Tibial nerve (tissue), 4 donors: ENCODE measurements at places on chromosomes 12 and 14. TPM values are rescaled to one million over a fixed set of nuclear protein-coding genes. Genes with fewer than 3 reads are reported as not detected.

DNA sequence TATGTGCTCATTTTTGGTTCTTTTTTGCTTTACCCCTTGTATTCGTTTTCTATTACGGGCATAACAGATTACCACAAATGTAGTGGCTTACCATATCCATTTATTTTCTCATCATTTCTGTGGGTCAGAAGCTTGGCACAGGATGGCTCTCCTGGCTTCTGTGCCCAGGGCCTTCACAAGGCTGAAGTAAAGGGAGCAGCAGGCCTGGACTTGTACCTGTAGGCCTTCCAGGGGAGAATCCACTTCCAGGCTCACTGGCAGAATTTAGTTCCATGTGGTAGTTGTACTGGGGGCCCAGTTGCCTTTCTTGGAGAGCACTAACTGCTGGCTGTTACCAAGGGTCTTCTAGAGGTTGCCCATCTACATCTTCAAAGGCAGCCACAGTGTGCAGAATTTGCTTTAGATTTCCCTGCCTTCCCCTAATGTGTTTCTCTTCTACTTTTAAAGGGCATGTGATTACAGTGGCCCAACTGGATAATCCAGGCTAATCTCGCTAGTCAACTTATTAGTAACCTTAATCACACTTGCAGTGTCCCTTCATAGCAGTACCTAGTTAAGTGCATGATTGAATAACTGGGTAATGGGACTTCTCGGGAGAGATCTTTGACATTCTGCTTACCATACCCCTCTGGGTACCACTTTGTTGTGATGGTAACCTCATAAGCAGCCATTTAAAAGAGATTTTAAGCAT lies 67.0 kb downstream of the CRADD start:
- no peak for DNase-seq

Gene TMEM119
- 48.8 TPM for total RNA-seq

Gene BMAL2
- total RNA-seq = 2.4 TPM

Gene DHRS2
- not detected for total RNA-seq

DNA sequence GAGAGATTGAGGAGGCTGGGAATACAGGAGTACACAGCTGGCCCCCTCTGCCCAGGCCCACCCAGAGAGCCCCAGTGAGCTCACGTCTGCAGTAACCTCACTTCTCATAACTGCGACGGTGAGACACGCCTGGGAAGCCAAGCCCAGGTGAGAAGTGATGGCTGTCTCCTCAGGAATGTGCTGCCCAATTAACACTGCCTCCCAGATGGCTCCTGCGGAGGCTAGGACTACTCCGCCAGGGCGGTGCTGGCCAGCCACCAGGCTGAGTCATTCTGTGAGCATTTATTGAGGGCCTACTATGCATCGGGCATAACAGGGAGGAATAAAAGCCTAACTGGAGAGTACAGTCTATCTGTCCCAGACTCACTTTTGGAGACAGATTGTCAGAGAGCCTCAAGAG lies 9.3 kb upstream of the TMEM106C start:
- DNase-seq = no peak

Gene FAM186B
- not detected for total RNA-seq

DNA sequence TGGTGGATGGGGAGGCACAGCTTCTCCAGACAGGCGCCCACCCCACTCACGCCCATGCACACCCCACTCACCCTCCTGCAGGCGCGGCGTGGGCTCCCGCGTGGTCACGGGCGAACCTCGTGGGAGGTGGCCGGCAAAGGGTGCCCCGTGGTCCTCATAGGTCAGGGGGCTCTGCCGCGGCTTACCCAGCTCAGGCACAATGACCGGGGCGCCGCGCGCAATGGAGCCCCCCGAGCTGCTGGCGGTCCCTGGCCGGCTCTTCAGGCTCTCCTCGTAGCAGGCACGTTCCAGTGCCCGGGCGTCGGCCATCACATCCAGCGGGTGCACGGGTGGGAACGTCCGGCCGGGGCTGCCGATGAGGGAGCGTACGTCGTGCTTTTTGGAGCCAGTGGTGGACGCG lies 49.6 kb downstream of the RFLNA start:
- no peak for DNase-seq

DNA sequence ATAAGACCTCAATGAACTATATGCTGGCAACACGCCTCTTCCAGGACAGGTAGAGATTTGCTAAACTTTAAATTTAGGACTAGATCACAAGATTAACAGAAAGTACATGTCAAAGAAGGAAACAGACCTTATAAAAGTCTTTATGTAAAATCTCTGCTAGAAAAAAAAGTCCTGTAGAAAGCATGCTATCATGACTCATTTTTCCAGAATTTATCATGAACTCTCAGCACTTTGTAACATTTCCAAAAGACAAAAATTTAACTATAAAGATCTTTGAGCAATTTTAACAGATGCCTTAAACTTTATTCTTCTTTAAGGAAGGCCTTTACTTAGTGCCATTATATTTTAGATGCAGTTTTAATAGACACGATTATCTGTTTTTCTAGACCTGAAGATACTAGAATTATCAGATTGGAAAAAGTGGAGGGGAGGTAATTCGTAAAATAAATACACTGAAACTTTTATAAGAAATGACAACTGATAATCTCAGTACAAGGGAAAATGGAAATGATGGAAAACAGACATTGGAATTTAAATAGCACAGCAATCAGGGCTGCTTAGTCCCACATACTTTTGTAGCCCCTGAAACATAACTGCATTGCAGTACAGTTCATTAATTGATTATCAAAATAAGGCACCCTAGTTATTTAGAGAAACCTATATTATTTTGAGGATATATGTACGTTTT lies 92.0 kb downstream of the TTLL5 start:
- no peak for DNase-seq

Gene PLEKHD1
- total RNA-seq = not detected

Gene MMP19
- 35.1 TPM for total RNA-seq

DNA sequence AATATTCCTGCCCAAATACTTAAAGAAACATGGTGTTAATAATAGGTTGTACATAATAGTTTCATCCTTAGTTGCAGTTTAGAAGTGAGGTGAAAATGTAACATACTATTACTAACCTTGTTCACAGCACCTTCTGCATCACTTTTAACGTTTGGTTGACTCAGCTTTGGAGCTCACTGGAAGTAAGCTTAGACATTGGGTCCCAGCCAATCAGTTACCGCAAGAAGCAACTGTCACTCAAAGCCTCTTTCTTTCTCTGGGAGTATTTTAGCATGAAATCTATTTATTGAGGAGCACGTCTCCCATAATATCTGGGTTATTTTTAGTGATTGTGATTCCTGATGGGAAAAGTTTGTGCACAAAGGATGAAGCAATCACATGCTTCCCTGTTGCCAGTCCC lies 472.6 kb downstream of the SNAPC1 start:
- no peak for DNase-seq

DNA sequence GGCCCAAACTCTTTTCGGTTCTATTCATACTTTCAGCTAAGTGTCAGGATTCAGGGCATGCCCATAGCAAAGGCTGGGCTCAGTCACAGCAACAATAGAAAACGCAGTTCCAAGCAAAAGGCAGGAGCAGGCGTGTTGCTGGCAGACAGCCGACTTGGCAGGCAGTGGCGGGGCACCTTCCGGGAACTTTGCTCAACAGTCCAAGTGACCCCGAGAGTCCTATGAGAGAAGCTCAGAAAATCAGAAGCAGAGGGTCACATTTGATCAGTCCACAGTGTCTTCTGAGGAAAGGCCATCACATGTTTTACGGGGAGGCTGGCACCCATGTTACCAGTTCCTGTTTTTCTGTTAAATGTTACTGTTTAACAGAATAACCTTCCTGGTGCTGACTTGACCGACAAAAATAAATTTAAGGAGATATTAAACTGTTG lies 115.0 kb downstream of the DACT1 start:
- peak; percentile 47 for DNase-seq

DNA sequence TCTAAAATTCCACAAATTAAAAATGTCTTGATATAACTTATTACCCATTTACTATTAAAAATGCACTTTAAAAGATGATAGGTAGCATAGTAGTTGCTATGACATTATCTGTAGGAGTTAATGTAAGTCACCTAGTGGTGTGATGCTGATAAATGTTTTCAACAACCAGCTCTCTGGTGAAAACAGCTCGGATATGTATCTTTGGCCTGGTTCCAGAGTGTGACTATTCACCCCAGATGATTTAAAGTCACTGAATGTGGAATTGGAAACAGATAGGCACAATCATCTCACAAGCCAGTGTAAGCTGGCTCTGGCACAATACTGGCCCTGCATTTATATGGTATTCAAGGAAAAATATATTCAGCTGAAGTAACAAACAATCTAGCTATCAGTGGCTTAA lies 9.2 kb upstream of the CCDC196 start:
- DNase-seq = no peak

- no peak for DNase-seq
Measured at GRCh38 chr14:102584871-102585869, 7.3 kb upstream of the RCOR1 start.

- DNase-seq = no peak
Measured at GRCh38 chr12:66140731-66141130, 10.2 kb upstream of the LLPH start.

DNA sequence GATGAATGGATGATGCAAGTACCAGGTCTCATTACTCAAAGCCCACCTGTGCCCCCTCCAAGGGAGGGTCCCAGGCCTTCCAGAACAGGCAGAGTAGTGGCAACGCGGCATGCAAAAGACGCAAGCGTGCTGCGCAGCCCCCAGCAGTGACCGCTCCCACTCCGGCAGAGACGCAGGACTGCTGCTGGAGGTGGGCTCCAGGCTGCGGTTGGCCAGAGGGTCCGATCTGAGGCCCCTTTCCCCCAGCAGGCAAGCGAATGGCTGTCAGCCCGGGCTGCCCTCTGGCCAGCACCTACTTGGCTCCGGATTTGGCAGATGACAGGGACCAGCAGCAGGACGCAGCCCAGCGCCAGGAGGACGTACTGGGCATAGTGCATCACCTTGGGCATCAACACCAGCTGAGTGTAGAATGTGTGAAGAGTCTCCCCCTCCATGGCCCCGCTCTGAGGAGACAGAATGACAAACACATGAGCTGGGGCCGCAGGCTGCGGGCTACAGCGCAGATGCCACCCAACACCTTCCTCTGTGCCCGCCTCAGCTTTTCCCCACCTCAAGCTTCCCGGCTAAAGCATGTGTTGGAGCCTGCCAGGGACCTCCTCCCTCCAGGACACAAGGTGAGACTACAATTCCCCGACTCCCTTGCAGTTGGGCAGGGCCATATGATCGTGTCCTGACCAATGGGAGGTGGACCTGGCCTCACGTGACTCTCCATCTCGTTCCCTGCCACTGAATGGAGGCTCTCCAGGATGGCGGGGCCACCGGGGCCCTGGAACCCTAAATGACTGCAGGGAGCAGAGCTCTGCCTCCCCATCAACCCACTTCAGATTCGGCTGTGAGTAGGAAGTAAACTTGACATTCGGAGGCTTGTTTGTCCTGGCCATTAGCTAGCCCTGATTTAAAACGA lies 77.4 kb downstream of the SCARB1 start:
- peak; percentile 59 for DNase-seq

DNA sequence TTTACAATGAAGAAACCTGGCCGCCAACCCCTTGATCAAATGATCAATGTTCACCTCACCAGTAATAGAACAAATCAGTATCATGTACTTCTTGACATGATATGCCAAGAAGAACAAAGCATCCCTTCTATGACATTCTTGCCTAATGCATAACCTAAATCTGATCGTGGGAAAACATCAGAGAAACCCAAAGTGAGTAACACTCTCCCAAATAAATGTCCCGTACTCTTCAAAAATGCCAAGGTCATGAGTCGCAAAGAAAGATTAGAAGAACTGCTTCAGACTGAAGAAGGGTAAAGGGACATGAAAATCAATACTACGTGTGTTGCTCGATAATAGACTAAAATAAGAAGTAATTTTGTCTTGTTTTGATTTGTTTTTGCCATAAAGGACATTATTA lies 11.4 kb upstream of the SLC25A3 start:
- no peak for DNase-seq

DNA sequence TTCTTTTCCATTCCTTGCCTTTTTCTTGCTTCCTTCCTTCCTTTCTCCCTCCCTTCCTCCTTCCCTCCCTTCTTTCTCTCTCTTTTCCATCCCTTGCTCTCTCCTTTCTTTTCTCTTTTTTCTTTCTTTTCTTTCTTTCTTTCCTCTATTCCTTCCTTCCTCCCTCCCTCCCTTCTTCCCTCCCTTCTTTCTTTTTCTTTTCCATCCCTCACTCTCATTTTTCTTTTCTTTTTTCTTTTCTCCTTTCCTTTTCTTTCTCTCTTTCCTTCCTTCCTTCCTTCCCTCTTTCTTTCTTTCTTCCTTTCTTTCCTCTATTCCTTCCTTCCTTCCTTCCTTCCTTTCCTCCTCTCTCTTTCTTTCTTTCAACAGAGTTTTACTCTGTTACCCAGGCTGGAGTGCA lies 35.1 kb upstream of the PPP4R3A start:
- no peak for DNase-seq

Gene C12orf56
- total RNA-seq = 9.3 TPM

- no peak for DNase-seq
Measured at GRCh38 chr14:96911499-96912149, 114.4 kb downstream of the VRK1 start.

GRCh38 chr12:89250213-89250612 lies 102.1 kb downstream of the DUSP6 start:
- no peak for DNase-seq

- no peak for DNase-seq
Measured at GRCh38 chr12:53966085-53966384, 6.9 kb upstream of the HOXC11 start.

DNA sequence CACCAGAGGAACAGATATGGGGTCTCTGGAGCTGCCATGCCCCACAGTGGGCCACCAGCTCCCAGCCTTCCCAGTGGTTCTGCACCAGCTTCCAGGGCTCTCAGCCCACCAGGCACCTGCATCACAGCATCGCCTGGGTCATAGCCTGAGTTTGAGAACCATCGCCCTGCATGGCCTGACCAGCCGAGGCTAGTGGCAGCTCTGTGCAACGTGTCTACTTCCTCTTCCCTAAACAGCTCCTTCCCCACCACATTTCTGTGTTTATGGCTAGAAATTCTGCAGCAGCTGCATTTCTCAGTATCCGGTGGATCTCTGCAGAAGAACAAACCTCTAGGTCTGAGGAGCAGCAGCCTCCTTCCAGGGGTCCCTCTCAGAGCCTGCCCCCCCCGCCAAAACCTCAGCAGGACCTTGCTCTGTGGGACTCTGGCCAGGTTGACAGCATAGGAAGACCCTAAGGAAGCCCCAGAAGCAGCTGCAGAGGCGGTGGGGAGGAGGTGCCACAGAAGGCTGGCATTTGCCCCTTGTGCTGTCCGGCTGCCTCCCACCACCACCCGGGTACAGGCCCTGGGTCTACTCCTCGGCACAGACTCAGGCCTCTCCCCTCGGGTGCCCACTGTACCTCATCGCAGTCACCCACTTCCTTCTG lies 47.7 kb downstream of the PSMA6 start:
- no peak for DNase-seq

DNA sequence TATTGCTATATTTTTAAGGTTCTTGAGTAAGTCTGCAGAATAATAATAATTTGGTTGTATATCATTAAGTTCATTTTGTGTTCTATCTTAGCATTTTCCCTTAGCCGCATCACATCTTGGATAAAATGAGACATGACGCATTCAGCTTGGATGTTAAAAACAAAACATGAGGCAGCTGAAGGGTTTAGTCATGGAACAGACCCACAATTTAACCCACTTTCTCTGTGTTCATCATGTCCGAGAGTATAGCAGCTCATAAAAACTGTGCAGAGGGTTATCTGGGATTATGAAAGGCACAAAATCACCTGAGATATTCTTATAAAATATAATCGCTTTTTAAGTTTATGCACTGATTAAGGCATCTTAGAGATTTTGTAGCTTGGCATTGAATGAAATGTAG lies 219.3 kb downstream of the TRHDE start:
- DNase-seq = no peak

Gene KRT74
- total RNA-seq = not detected

Gene LBHD2
- not detected for total RNA-seq

Gene KCNA1
- total RNA-seq = 3.7 TPM

Gene SDR9C7
- total RNA-seq = not detected

Gene SINHCAF
- 8.7 TPM for total RNA-seq

Gene ADCY6
- 74.7 TPM for total RNA-seq
